HT1080 (cell line): ENCODE measurements at places on chromosomes 13 and 19.
A peak's percentile ranks its signal among the peaks of the same experiment; 100 is the strongest.

DNA sequence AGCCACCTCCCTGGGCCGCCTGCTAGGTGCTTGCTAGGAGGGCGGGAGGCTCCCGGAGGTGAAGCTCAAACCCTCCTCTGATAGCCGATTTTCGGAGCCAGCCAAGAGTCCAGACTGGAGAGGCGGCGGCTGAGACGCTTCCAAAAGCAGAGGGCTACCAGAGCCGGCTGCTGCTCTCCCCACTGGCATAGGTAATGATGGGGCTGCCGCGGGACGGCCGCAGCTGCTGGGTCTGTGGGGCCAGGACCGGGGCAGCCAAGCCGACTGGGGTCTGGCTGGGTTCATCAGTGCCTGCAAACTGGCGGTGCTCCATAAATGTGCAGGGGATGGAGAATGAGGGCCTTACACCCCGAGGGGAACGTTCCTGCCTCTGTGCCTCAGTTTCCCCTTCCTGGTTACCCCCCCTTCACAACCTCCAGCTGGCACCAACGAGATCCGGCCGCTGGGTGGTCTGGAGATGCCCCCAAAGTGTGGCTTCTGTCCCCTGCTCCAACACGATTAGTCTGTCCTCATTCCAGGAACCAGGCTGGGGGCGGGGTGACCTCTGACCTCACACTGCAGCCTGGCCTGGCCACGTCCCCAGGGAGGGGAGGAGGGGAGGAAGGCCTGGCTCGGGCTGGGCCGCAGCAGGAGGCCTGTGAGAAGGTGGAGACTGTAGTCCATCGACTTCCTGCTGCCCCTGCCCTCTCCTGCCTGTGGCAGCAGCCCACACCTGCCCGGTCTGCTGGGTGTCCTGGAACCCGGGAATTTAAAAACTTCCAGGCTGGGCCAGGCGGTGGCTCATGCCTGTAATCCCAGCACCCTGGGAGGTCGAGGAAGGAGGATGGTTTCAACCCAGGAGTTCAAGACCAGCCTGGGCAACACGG lies 3.8 kb upstream of the WDR18 start:
- no peak for DNase-seq

GRCh38 chr13:61751039-61751438 lies 335.4 kb upstream of the PCDH20 start:
- DNase-seq, result no peak

DNA sequence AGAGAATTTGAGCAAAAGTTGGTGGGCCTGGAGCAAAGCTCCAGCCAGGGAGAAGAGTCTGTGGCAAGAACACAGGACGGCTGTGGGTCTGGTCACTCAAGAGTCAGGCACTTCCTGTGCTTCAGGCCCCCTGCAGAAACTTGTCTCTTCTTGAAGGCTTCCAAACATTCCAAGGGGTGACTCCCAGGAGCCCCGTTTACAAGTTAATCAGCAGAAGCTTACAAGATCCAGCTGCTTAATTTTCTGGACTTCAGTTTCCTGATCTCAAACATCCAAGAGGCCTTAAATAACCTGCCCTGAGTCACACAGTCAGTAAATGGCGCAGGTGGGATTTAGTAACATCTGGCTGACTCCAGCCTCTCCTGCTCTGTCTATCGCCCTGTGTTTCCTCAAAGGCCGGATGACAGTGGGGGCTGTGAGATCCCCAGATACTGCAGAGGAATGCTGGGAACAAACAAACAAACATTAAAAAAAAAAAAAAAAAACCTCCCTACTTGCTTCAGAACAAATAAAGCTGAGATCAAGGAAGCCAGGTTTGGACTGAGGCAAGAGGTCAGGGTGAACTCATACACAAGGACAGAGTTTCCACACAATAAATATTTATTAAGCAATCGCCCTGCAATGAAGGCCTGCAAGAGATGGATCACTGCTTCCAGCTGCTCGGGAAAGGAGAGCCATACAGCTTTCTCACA lies 175.4 kb upstream of the RFC3 start:
- DNase-seq, result no peak

DNA sequence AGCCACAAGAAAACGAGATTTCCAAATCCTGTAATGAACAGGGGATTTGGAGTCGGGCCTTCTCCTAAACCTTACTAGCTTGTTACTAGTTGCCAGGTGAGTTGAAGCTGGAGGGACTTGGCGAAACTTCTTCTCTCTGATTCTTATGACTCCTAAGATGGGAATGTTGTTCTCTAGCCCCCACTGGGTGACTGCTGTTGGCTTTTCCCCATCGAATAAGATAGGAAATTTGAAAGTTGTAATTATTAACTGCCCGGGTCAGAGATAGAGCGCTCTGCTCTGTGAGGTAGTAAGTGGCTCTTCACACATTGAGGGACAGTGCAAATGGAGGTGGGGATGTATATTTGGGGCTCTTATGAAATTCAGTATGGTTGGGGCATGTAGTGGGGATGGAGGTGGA lies 111.2 kb upstream of the MBNL2 start:
- DNase-seq, result no peak

DNA sequence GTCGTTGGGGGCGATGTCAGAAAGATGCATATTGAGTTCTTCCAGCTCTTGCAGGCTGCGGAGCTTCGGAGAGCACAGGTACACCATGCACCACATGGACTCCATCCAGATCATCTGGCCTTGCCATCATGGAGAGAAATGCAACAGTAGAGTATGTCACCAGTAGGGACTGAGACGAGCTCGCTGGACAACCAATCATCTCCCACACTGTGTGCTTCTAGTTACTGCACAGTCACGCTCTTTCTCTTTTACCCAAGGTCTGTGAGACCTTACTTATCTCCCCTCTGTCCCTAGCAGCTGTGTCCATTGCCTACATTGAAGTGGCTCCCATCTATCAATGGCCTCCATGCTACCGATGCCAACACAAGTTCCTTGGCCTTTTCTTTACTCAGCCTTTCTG lies 90.5 kb downstream of the C13orf42 start:
- no peak for DNase-seq

- DNase-seq, result no peak
These were observed 54.0 kb downstream of the DOCK9 start for GRCh38 chr13:98923641-98924397.

DNA sequence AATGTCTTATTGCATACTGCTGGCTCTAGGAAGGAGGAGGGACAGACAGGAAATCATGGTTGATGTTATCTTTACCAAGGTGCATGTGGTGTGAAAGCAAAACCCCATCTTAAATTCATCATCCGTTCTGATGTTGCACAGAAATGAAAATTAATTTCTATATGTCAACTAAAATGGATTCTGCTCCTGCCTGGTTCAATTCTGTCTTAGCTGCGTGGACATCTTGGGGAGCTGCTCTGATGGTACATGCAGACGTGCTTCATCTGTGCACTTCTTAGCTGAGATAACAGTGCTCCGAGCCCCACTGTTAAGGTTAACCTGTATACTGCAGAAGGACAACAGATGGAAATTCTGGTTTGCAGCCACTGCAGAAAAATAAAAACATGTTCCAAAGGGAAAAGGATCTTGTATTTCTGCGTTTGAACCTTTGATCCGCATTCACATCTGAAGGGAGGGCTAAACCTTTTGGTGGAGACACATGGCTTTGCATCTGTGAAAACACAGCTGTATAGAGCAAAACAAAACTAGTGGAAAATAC lies 155.6 kb downstream of the TM9SF2 start:
- DNase-seq, result no peak

GRCh38 chr13:110012102-110012739 lies 225.8 kb upstream of the IRS2 start:
- peak; percentile 98 for DNase-seq

- DNase-seq, result no peak
These were observed 300.7 kb downstream of the KLF12 start for GRCh38 chr13:73833325-73834070.

GRCh38 chr13:43085545-43085944 lies 62.2 kb downstream of the DNAJC15 start:
- DNase-seq, result peak; percentile 50

DNA sequence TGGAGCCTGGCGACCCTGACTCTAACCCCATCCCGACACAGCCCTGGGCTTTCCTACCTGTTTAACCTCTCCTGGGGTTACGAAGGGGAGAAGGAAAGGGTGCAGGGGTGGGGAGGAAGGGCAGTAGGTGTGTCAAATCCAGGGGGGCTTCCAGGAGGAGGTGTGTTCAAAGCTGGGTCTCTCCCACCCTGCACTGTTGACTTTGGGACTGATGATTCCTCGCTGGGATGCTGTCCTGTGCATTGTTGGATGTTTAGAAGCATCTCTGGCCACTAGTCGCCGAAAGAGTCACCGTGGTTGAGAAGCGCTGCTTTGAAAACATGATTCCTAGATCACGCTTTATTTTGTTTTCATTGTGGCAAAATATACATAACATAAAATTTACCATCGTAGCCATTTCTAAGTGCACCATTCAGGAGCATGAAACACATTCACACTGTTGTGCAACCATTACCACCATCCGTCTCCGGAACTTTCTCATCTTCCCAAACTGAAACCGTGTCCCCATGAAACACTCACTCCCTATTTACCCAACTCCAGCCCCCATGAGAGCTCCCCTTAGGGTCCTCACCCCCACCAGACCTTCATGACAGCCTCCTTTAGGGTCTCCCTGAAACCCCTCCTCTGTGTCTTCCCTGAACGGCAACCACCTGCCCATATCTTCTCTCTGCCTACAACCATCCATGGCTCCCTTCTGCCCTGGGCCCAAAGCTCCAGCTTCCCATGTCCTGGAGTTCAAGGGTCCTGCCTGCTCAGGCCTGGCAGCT lies 4.4 kb upstream of the FCER2 start:
- no peak for DNase-seq

DNA sequence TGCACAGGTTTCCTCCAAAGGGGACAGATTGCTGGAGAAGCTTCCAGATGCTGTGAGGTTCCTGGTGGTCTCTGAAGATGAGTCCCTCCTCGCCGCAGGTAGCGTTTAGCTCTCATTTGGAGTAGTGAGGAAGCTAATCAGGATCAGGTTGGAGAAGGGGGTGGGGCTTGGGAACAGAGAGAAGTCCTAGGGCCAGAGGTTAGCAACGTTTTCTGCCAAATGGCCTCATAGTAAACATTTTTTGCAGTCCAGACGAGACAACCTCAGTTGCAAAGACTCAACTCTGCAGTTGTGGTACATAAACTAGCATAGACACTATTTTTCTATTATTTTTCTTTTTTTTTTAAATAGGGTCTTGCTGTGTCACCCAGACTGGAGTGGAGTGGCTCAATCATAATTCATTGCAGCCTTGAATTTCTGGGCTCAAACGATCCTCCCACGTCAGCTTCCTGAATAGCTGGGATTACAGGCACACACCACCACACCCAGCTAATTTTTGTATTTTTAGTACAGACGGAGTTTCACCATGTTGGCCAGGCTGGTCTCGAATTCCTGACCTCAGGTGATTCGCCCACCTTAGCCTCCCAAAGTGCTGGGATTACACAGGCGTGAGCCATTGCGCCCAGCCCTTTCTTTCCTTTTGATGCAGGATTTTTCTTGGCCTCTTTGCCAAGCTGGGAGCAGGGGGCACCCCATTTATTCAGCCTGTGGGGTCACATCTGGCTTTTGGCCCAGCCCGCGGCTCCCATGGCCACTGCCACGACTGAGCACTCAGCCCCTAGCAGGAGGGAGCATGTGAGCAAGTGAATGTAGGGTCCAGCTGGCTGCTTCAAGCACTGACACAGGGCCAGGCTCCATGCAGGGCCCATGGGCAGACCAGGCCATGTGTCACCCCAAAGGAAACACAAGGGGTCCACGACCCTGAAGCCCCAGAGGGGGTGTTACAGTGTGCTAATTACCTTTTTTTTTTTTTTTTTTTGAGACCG lies 34.4 kb upstream of the SIN3B start:
- no peak for DNase-seq

- no peak for DNase-seq
These were observed 124.5 kb downstream of the FLT1 start for GRCh38 chr13:28370448-28370847.

DNA sequence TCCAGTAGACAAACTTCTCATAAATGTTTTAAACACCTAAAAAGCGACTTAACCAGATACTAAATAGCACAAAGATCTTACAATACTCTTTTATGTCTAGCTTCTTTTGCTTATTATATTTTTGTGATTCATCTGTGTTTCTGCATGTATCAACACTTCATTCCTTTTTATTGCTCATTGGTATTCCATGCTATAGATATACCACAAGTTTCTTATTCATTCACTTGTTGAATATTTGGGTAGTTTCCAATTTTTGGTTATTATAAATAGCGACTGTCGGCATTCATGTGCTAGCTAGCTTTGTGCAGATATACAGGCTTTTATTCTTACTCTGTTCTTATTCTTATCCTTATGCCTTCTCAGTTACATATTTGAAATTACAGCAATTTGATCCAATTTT lies 50.0 kb upstream of the RGCC start:
- no peak for DNase-seq

- DNase-seq, result no peak
These were observed 8.4 kb downstream of the NLRP7 start for GRCh38 chr19:54938906-54939305.

GRCh38 chr19:17751103-17751911 lies at the start of gene FCHO1:
Gene FCHO1 (plus strand): TSS chr19:17751477. CDS start chr19:17755165, 3,688 bp downstream.
- no peak for DNase-seq

GRCh38 chr13:95239283-95239682 lies 62.0 kb downstream of the ABCC4 start:
- no peak for DNase-seq

- DNase-seq, result no peak
These were observed 718.8 kb upstream of the SGCG start for GRCh38 chr13:22461854-22462490.

GRCh38 chr19:33248553-33248953 lies 22.9 kb upstream of the SLC7A10 start:
- no peak for DNase-seq

DNA sequence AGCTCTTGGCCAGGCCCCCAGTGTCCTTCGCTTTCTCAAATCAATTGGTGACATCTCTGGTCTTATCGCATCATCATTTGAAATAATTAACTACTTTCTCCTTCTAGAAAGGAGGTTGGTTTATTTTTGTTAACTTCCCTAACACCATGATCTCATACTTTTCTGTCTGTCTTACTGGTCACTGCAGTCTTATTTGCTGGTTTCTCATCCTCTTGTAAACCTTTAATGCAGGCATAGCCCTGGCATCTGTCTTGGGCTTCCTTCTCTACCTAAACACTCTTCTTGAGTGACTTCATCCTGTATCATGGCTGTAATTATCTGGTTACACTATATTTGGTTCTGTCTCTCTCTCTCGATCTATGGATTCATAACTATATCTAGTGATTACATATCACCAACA lies 152.8 kb downstream of the CYSLTR2 start:
- DNase-seq, result no peak

- peak; percentile 52 for DNase-seq
These were observed 7.0 kb upstream of the TMC4 start for GRCh38 chr19:54179921-54180461.

- no peak for DNase-seq
These were observed 13.4 kb downstream of the MBD3L2B start for GRCh38 chr19:7007859-7008258.

- no peak for DNase-seq
These were observed 331.5 kb upstream of the ARGLU1 start for GRCh38 chr13:106899442-106899841.

DNA sequence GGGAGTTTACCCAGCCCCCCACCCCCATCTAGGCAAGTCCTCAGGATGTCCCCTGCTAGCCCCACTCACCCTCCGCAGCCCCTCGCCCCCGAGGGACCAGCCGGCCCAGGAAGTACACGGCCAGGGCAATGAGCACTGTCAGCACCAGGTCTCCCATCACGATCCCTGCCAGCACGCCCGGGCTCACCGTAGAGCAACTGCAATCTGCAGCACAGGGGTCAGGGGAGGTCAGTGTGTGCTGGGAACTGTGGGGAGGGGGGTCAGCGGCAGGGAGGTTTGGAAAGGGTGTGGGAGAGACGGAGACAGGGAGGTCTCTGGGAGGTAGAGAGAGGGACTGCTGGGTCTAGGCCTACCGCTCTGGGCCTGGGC lies 734 bp downstream of the TYROBP start:
- no peak for DNase-seq
